WTC11 (cell line): ENCODE measurements at places on chromosomes 11 and 22.

GRCh38 chr11:75598264-75598663, 36.2 kb downstream of the SERPINH1 start:
- DNase-seq: no peak

DNA sequence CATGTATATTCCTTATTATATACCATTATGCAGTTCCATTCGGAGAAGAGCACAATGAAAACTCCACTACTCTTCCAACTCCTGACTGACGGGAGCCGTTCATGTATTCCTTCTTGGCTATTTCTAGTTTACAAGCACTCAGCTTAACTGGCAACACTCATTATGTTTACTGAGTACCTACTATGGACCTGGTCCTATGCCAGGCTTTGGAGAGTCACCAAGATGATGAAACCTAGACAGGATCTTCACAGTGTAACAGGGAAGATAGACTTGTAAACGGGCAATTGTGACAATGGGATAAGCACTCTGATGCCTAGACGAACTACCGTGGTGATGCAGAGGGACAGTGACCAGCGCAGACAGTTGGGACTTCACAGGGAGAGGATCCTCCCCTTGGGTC, 22.3 kb upstream of the ST3GAL4 start:
- no peak for DNase-seq

- DNase-seq: no peak
Observed at GRCh38 chr11:126647735-126648134, 292.2 kb downstream of the ST3GAL4 start.

DNA sequence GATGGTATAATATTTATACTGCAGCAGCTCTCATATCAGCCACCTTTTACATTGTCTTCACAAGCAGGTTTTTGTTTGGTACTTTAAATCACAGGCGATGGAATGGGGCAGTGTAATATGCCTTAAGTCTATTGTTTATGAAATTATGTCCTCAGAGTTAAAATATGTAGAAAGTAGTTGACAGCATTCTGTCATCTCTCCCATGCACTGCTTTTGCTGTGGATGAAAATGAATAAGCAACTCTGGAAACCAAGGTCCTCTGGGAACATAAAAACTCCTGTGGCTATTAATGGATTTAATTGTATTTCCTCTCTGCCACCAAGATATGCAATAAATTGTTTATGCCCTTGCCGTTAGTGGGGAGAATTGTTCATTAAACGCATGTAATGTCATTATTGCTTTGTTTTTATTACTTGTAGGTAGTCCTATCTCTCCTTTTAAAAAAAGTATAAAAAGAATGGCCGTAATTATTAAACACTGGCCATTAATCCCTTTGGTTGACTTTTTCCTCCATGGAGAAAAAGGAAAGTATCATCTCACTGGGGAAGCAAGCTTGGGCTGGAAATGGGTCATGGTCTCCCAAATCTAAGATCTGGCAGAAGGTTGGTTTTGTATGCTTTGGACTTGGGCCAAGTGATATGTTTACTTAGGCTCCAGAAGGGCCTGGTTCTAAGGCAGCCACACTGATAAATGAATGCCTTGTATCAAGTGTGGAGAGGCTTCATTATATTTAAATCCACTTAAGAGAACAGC, 13.1 kb downstream of the PACS1 start:
- no peak for DNase-seq

GRCh38 chr11:69446108-69446507, 35.4 kb upstream of the LINC01488 start:
- no peak for DNase-seq

GRCh38 chr11:65552388-65552951, 5.7 kb downstream of the LTBP3 start:
- DNase-seq: no peak

- no peak for DNase-seq
Observed at GRCh38 chr11:61910187-61911127, 6.9 kb downstream of the RAB3IL1 start.
